ENCODE measurements at places on chromosomes 11 and 22. TPM values are rescaled to one million over a fixed set of nuclear protein-coding genes. Genes with fewer than 3 reads are reported as not detected.

- no peak for DNase-seq
These were observed 40.5 kb downstream of the ARHGAP1 start for GRCh38 chr11:46659908-46660307.

DNA sequence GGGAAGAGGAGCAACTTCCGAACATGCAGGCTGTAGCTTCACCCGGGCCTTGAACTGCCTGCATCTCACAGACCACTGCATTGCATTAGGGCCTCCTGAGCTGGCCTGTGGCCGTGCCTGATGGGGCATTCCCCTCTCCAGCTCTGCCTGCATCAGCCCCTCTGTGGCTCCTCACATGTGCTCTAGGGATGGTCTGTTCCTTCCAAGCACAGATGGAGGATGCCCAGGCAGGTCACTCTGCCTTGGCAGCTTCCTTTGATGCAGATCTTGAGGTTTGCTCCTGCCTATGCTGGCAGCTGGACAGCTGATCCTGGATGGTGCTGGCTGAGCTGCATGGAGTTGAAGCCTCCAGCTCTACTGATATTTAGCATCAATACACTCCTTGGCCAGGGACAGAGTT lies 28.5 kb downstream of the AMPD3 start:
- no peak for DNase-seq

DNA sequence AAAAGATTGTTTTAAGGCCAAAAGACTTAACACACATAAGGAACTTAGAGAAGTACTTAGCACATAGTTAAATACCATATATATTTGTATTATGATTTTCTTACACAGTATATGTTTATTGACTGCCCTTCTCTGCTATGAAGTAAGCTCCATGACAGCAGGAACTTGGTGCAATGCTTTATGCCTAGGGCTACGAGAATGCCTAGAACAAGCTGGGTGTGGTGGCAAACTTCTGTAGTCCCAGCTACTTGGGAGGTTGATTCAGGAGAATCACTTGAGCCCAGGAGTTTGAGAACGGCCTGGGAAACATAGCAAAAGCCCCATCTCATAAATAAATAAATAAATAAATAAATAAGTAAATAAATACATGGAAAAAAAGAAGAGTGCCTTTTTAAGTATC lies 1.9 kb downstream of the SLC5A12 start:
- DNase-seq = no peak

DNA sequence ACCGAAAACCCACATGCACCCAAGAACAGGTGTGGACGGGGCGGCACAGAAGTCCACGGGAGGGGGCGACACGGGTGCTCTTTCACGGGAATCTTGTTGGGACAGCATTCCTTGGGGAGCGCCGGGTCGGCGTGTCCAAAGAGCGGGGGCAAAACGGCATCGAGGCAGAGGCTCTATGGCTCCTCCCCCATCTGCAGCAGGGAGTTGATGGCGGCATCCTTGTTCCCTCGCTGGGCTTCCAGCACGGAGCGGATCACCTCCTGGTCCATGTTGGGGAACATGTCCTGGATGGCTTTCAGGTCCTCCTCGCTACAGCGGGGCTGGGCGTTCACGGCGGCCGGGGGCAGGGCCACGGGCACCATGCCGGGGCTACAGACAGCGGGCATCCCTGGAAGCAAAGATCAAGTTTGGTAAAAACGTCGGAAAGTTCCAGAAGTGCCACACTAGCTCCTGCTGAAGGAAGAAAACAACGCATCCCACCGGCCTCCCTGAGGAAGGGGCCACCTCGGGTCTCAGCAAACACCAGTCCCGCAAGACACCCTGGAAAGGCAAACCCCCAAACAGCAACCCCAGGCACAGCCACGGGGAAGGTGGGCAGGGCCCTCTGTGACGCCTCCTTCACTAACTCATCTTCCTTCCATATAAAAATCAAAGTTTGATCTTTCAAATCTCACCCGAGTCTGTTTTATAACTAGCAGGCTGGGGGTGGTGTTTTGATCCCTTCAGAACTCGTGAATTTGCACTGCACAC lies 32.4 kb downstream of the TOLLIP start:
- no peak for DNase-seq

SCGB1A1 gene
- not detected for polyA plus RNA-seq

- DNase-seq = no peak
These were observed 132.1 kb upstream of the PAX6 start for GRCh38 chr11:31943056-31943780.

DNA sequence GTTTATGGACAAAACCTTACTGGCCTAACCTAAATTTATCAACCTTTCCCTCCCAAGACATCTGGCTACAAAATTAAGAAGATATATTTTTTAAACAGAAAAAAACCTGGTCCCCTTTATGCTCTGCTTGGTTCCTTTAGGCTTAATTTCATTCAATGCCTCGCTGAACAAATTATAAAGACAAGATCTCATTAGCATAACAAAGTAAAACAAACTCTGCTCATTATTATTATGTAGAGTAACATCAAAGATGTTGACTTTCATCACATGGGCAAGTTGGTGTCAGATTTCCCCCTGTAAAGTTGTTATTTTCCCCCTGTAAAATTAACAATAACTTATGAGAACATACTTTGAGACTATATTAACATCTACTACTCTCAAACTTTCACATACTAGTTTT lies 11.0 kb downstream of the RRAS2 start:
- no peak for DNase-seq

DNA sequence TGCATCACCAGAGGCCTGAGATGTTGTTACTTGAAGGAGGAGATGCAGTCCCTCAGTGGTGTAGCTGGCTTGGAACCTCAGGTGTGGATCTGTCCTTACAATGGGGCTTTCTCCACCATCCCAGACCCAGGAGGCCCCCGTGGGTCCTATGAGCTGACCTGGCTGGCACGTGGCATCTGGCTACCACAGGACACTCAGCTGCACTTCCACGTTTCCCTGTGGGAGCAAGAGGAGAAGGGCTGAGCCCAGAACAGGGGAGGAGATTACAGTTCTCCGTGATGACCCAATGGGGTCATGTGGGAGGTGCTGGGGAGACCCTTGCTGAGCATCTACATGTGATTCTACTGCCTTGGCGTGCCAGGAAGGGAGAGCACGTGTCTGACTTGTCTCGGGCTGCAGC lies 1448.4 kb downstream of the TBC1D22A start:
- DNase-seq = no peak

DNA sequence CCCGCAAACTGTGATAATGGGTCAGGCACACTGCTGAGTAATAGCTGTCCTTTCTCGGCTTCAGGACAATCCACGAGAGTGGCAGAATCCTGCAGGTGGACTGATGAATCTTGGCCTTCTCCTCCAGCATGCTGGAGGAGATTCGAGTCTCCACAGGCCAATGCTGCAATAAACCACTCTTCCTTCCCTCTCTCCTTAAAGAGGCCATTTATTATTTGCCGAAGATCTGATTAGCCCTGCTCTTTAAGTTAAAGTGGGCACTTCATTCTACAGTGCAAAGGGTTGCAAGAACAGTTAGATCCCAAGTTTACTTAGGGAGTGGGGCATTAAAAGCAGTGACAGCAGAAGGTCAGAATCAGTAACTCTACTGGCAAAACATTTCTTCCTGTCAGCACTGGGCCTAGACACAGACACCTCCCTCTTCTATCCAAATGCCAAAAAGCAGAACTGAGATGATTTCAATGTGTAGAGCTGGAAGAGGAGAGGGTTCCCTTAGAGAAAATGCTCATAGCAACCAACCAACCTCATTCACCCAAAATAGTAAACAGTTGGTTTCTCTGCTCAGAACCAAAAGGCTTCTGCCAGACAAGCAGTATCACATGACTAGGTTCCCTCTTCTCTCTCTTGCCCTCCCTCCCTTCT lies 121.7 kb downstream of the SGSM3 start:
- DNase-seq = peak; percentile 84

DNA sequence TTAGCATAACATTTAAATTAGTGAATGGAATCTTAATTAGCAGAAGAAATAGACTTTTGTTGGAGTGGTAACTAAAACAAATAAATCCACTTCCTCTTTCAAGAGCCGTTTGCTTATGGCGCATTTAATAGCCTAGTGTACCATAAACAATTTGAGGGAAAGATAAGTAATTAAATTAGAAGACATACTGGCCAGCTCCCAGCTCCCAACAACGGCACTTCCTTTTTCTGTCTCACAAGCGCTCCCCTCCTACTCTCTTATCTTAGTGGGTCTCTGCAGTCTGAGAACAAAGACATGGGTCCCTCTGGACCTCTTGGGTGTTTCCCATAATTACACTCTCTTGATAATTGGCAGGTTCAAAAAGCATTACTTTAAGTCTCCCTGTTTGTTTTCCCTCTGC lies 146.0 kb downstream of the OPCML start:
- DNase-seq = no peak

- no peak for DNase-seq
These were observed 226.4 kb downstream of the ADAMTS15 start for GRCh38 chr11:130674686-130675308.

DNA sequence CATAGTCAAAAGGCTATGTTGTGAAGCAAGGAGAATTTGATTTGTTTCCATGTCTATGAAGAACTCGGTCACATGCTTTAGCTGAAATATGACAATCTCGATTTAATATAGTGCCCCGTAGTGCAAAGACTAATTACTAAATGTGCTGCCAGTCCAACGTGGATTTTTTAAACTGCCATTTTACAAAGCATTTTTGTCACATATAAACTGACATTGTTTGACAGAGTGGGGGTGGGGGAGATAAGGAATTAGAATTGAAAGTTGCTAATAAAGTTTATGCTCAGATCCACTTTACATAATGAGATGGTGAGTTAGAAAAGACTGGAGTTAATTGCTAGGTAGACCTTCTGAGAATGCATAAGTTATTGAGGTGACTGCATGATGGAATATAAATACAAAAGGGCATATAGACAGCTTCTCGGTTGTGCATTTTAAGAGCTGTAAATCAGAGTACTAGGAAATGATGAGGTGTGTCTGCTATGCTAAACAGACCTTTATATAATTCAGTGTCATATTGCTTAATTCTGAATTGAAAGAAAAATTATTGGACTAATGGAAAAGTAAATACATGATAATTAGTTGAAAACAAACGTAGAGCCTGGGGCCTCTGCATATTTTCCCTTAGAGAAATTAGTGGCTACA lies 158.9 kb upstream of the MTNR1B start:
- no peak for DNase-seq

Data from muscle of arm (tissue), 14 donors.